ENCODE measurements at places on chromosomes 5 and 9.

- DNase-seq: no peak
Observed at GRCh38 chr5:111551569-111552275, 39.4 kb upstream of the STARD4 start.

GRCh38 chr5:179923436-179923835 is 15.7 kb upstream of the TBC1D9B start:
- no peak for DNase-seq

GRCh38 chr5:130425424-130425823 is 521.2 kb downstream of the CHSY3 start:
- DNase-seq: no peak

DNA sequence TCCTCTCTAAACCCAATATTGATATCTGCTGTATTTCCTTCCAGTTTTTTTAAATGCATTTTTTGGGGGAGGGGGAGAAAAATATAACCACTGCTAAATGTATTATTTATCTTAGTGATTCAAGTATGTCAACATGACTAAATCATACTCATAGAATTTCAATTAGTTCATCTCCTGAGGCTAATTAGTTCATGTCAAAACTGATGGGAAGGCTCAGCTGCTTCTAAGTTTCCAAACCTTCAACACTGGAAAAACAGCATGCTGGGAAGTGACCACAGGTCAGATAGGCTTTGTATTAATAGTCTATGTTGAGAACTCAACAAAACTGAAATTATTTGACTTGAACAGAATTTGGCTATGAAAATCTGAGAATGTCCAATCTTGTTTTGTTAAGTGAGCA is 118.7 kb downstream of the TTLL11 start:
- no peak for DNase-seq

DNA sequence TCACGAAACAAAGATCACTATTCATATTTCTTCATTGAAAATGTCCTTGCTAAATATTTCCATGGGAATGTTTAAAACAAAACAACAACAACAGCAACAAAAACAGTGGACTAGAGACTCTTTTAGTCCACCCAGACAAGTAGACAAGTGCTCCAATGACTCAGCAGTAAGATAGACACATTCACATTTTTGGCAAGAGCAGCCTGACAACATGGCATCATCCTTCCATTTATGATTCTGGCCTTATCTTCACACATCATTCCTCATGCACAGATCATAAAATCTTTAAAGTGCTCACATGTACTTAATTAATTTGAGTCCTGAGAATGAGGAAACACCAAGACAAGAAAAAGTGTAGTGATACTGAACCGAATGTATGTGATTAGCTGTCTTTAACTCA is 132.6 kb upstream of the PDE4D start:
- no peak for DNase-seq

GRCh38 chr9:34227445-34227844 is 48.6 kb downstream of the UBAP1 start:
- DNase-seq: no peak
